ENCODE measurements at places on chromosomes 12 and 14. TPM values are rescaled to one million over a fixed set of nuclear protein-coding genes. Genes with fewer than 3 reads are reported as not detected.

DNA sequence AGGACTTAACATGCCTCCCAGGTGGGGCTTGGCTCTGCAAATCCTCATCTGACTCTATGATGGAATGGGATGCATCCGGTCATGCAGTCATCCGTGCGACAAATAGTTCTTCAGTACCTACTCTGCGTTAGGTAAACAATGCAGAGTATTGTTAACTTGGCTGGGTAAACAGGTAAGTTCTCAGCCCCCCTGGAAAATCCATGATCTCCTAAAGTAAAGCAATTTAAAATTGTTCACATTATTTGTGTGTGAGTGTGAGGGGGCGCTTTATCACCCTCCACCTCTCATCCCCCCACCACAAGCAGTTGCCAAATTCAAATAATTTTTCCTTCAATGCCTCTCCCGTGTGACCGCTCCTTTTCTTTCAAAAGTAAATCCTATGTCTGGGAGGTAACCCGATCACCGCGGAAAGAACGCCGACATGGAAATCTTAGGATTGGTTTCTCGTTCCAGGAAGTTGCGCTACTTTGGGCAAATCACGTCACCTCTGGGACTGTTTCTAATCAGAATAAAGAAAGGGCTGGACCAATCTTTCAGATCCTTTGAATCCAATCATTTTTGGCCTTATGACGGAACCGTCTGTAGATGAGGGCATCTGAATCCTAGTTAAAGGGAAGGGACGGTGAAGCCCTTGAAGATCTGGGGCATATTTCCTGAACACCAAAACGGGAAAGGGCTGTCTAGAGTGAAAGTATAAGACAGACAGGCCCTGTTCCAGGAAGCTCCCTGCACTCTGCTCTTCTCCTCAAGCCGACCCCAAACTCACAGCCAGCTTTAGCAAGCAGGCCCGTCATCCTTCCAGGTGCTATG, 44.0 kb upstream of the SINHCAF start:
- peak; percentile 29 for DNase-seq

- no peak for DNase-seq
These were observed 8.4 kb upstream of the EP400 start for GRCh38 chr12:131941116-131941986.

DNA sequence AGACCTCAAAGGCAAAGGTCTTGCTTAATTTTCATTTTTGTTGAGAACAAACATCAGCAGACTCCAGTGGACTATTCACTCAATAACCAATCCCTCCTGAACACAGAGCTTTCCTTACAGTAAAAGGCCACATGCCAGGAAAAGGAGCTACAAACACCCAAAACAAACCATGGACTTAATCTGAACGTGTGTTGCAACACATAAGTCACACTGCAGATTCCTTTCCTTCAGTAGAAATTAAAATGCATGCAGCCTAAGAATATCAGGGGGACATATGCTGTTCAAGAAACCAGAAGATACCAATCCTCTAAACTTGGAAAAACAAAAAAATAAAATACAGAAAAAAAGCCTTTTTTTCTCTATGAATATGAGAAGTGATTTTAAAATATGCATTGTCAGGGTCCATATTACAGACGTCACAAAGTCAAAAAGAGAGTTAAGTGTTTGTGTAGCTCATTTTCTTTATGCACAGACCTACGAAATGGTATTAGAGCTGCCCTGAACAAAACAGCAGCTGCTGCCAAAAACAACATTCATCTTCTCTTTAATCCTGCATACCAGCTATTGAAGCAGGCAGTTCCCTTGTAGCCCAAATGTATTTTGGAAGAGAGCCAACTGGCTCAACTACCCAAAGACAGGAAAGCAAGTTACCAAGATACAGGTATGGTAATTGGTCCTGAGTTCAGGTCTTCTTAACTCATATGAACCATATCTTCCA, 26.2 kb downstream of the KITLG start:
- DNase-seq = no peak

DNA sequence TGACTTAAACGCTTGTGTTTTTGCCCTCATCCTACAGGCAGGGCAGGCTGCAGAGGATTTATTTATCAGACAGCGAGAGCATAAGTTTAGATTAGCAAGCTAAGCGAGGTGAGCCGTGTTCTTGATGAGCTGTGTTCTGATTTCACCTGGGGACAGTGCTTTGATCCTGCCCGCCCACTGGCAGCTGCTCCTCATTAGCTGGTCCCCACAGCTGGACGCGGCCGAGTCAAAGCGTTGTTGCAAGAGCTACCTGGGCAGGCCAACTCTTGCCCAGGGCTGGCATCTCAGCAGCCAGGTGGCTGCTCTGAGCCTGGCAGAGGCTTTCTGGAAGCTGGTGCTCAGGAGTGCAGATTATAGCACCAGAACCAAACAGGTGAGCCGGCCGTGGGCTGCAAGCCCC, 46.8 kb upstream of the BEGAIN start:
- DNase-seq = no peak

DNA sequence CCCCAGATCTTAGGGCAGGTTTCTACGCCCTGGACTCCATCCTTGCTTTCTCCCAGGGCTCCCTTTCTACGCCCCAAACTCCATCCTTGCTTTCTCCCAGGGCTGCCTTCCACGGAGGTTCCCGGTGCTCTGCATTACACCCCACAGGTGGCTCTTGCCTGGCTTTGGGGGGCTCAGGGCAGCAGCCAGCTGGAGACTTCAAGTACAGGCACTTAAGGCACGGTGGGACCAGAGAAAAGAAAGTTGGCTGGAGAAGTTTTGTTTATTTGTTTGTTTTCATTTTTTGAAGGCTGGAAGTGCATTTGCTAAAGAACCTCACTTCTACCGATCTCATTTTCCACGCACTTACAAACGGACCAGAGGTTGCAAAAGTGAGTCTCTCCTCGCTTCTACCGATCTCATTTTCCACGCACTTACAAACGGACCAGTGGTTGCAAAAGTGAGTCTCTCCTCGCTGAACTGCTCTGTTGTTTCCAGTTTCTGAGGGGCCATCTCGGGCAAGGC, 103.8 kb upstream of the MED13L start:
- DNase-seq = no peak

DNA sequence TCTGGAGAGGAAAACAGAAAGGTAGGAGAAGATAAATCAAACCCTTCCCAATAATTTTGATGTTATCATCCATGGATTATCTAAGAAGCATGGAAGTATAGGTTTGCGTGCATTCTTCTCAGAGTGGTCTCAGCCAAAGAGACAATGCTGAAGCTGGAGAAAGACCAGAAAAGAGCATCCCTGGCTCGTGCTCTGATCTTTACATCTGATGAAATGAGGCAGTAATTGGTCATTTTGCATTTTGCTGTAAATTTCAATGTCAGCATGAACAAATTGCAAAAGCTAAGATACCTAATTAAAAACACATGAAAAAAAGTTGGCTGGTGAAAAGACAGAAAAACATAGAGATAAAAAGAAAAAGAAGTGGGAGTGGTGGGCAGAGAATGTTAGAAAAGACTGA, 252.4 kb downstream of the ITPR2 start:
- DNase-seq = no peak

GRCh38 chr12:124902916-124903315, 11.5 kb downstream of the UBC start:
- no peak for DNase-seq

GRCh38 chr14:97995038-97995437, 1197.9 kb downstream of the VRK1 start:
- DNase-seq = no peak

- no peak for DNase-seq
These were observed 1.2 kb downstream of the NTN4 start for GRCh38 chr12:95789126-95790032.

DNA sequence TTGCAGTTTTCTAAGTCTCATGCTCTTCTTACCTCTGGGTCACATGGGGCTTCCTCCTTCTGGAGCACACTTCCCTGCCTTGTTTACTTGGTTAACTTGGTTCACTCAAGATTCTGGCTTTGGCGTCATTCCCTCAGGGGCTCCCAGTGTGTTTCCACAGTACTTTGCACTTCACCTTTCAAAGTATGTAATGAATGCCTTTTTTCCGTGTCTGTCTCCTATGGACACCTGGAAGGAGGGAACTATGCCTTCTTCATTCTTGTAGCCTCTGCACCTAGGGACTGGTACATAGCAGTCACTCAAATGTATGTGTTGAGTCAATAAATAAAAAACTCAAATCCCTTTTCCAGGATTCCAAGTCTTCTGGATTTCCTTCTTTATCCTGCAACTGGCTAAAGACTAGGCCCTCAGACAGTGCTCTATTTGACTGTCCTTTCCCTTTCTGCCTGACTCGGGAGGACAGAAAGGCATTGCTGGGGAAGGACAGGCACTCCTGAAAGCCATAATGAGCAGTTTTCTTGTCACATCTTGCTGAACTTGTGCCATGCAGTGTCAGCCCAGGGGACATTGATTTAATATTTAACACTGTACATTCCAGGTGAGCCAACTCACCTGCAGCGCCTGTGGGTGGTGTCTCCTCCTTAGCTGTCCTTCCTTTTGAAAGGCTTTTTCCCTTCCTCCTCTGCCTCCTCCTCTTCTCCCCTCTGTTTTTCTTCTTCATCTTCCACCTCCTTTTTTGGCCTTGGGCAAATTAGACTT, 12.8 kb downstream of the MYRFL start:
- DNase-seq = peak; percentile 70

DNA sequence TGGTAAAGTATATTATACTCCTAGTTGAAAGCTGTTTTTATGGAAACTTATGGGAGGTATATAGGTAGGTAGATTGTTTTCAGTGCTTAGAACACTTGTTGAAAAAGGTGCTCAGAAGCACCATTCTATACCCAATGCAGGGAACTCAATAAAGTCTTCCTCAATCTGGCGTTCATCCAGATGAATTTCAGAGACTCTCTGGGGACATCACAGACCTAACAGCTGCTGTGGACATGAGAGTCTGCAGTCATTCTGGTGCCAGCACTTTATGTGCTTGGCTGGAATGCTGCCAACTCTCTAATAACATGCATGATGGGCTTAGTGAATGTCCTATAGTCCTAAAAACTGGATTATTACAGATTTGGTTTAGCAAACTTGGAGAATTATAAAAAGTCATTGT, 115.9 kb downstream of the NTN4 start:
- DNase-seq = no peak

The RFLNA gene
- 0.49 TPM for total RNA-seq

The NELL2 gene
- 12.5 TPM for total RNA-seq

The ABHD4 gene
- total RNA-seq = 77.2 TPM

The KCNJ8 gene
- total RNA-seq = 15.0 TPM

The SERPINA9 gene
- total RNA-seq = not detected

The PLEK2 gene
- 10.5 TPM for total RNA-seq

All from mucosa of gallbladder (tissue), 1 donor.